ENCODE measurements at places on chromosomes 2 and 18.

DNA sequence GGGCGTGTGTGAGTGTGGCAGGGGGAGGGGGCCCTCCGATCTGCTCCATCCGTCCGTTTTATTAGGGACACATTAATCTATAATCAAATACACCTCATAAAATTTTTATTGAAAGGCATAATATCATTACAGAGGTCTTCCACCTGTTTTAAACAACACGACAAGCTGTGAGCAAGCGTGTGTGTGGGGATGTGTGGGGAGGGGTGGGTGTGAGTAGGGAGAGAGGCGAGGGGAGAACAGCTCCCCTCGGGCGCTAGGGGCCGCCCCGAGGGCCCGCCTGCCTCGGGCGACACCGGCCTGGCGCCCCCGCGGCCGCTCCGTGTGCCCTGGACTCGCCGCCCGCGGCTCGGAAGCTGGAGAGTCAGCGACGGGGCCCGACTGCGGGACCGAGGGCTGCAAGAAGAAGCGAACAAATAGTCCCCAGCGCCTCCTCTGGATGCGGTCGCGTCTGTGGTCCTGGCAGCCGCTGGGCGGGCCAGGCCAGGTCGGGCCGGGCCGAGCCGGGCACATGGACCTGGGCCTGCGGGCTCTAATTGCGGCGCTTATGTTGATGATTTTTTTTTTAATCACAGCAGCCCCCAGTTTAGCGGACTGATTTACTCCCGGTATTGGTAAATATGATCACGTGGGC, 352 bp upstream of the HOXD9 start:
- DNase-seq, result no peak

DNA sequence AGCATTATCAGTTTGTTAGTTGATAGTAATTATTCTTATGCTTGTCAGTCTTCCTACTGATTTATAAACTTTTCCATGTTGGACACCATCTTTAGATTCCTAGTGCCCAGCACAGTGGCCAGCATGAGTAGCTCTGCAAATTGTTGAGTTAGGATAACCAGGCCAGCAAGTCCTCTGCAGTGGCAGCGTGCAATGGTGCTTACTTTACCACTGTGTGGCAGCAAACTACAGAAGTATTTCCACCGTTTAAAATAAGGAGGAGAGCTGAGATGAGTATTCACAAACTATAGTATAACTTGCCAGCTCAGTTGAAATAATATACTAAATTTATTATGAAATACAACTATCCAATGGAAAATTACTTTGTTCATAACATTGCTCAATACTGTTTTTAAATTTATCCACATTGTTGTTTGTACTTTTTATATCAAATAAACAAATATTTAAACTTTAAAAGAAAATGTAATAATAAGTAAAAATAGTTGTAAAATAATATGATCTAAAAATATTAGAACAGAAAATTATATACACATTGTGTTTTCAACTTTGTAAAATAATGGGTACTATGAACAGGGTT, 9.3 kb upstream of the THADA start:
- DNase-seq, result peak; percentile 76

DNA sequence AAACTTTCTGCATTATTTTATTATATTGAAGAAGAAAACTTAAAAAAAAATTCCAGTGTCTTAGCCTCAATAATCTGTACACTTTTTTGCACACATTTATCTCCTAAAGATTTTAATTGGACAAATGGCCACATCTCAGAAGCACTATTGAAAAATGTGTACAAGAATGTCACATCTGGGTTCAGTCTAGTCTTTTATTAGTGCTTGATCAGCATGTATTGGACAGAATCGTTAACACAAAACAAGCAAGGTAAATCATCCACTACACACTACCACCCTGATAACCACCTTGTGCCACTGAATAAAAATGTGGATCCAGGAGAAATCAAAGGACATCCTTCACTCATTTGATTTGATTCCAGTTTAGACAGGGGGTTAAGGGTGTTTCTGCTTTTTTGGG, 554.8 kb downstream of the ARHGAP15 start:
- DNase-seq, result no peak

DNA sequence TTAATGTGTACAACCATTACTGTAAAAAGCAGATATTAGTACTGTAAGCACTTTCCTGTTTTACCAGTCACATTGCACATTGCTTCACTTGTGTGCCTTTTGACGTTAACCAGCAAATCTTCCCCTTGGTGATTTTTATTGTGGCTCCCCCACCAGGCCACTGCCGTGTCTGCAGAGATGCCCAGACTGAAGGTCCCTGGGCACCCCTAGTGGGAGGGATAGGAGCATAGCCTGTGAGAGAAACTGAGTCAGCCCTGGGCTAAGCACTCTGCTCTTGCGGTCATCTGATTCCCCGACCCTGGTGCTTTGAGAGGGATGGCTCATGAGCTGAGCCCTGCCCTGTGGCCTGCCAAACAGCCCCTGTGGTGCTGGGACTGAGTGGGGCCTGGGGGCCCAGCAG, 73.4 kb downstream of the INPP4A start:
- no peak for DNase-seq

DNA sequence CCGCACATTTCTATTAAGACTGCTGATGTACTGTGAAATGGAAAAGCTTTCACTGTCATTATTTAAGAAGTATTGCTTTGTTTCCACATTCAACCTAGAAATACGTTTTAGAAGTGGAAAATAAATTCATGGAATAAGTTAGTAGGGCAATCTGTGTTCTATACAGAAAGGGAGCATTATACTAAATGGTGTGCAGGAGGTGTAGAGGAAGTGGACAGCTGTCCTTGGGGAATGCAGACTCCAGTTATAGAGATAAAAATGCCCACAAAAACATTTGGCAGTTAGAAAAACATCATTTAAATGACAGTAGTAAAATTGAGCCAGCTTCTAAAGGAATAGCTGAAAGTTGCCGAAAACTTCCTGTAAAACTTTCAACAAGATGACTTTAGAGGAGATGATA, 46.8 kb downstream of the PIK3C3 start:
- DNase-seq, result no peak

DNA sequence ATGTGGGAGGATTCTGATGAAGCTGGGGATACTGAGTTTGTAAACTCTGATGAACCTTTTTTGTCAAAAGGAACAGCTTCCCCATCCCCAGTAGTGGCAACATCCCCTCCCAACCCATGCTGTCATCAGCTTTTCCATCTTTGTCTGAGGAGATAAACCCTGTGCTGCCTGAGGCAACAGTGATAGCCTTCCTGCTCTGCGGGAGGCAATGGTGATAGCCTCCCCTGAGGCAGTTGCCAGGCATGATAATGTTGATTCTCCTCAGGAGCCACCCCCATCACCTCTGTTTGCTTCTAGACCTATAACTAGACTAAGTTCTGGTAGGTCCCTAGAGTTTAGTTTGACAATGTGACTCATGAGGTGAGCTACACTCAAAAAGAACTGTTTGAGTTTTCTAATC, 97.5 kb downstream of the ERBB4 start:
- no peak for DNase-seq

DNA sequence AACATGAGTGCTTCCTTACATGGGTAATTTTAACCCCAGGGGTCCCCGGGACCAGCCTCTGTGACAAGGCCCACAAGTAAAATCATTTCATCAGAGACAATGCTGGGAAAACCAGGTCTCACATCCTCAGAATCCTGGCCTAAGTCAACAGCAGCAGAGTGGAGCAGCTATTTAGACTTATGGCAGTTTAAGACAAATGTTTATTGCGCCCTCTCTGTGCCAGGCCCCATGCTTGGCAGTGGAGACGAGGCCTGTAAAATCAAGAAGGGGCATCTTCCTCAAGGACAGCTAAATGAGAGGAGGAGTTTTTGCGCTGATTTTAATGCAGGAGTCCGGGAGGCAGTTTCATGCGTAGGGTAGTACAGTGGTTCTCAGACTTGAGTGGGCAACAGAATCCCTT, 56.0 kb upstream of the ACAA2 start:
- no peak for DNase-seq

DNA sequence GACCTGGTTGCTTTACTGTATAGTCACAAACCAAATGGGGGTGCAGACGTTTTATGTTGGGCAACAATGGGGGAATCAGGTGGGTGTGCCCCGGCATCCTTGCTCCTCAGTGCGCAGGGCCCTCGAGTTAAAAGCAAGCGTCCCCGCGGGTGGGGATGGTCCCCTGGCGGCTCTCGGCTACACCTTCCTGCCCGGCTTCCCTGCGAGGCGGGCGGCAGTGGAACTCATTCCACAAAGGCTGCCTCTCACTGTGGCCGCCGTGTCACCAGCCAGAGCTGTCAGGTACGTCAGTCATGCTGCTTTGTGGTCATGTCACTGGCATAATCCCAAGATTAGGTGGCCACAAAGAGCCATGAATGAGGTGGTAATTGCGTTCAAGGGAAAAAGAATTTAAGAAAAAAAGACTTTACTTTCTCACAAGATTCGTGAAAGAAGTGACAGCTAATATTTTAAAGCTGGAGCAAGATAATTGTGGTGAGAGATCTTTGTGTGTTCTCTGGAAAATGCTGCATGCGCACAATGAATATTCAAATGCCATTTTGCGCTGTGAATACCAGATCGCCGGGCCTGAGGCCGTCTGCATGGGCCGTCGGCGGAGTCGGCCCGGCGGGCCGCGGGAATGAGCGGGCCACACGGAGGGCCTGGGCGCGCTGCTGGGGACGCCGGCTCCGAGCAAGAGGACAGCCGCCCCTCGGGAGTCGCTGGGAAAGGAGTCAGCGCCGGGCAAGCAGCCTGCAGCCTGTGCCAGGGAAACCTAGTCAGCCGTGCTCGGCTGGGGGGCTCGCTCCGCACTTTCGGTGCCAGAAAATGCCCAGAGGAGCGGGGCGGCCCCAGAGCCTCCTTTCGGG, 82.3 kb upstream of the LDLRAD4 start:
- DNase-seq, result no peak

DNA sequence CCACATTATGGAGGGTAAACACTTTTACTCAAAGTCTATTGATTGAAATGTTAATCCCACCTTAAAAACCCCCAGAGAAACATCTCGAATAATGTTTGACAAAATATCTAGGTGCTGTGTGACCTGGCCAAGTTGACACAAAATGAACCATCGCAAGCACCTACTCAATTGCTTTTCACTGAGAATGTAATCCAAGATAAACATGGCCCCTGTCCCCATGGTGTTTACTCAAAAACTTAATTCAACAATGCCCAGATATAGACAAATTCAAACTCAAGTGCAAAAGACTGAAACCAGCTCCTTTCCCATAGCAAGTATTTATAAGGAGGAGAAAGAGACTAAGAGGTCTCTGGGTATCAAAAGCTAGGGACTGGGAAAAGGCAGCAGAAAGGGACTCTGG, 15.0 kb upstream of the ACMSD start:
- DNase-seq, result no peak

DNA sequence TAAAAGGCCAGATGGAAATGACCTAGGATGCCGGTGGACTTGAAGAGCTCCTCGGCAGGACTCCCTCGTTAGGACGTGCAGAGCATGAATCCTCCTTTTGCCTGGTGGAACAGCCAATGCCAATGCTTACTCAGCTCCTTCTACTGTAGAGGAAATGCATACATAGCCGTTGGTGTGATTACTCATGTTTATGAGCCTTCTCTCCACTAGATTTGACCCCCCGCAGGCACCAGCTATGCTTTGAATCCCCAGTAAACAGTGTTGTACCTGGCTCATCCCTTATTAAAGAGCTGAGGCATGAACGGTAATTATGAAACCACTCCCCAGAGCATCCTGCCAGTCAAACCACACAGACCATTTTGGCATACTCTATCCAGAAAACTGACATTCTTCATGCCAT, 172.8 kb downstream of the ANTXR1 start:
- no peak for DNase-seq

- no peak for DNase-seq
Measured at GRCh38 chr2:151640087-151640486, 94.2 kb downstream of the NEB start.

DNA sequence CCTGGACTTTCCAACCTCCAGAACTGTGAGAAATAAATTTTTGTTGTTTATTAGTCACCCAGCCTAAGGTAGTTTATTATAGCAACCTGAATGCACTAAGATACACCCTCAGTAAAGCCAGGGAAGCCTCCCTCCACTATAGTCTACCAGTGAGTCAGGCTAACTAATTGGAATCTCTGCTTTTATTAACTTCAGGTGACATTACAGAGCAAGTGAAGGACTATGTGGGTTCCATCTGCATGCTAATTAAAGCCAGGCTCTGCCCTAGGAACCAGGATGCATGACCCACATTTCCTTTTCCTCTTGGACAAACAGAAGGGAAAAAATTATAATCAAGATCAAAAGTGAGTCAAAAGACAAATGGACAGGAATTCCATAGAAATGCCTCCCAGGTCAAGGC, 56.1 kb downstream of the ZC3H8 start:
- DNase-seq, result no peak

- no peak for DNase-seq
Measured at GRCh38 chr2:191451116-191451515, 205.9 kb downstream of the MYO1B start.

- peak; percentile 77 for DNase-seq
Measured at GRCh38 chr2:15675456-15676195, 84.0 kb downstream of the DDX1 start.

- no peak for DNase-seq
Measured at GRCh38 chr2:165757906-165758675, 36.0 kb downstream of the GALNT3 start.

DNA sequence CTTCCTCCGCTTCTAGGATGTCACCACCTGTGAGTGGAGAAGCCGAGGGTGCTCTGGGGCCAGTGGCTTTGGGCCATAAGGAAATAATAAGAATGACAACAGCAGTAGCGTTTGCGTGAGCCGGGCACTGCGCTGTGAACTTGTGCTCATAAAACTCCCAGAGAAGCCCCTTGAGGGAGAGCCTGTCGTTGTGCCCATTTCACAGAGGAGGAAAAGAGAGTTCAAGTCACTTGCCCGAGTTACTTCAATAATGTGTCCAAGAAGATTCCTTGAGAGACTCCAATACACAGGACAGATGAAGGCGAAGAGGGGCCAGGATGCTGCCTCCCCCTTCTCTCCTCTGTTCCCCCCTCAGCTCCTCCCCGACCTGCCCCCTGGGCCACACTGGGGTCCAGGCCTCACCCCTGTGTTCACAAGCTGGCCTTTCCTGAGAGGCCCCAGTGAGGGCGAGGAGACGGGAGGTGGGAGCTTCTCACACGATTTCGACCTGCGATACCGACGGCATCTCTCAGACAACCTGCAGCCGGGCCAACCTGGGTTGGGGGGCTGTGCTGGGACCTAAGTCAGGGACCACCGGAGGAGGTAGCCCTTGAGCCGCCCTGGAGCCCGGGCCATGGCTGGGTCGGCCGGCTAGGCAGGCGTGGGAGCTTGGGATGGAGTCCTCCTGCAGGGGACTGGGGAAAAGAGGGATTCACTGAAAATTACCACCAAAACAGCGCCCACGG, 53.5 kb upstream of the UBE2F start:
- peak; percentile 45 for DNase-seq

- DNase-seq, result no peak
Measured at GRCh38 chr2:124646166-124646815, 621.2 kb downstream of the CNTNAP5 start.

DNA sequence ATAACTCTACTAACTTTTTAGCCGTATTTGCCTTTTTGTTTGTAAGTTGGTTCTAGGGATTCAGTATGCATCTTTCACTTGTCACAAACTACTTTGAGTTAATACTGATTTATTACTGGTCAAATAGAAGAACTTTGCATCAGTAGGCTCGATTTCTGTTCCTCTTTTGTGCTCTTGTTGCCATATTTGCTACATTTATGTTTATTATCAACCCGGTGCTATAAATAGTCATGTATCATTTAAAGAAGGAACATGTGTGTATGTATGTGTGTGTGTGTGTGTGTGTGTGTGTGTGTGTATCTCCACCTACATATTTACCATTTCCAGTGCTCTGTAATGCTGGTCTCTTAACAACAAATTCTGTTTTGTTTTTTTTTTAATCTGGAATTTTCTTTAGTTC, 79.6 kb upstream of the B3GNT7 start:
- DNase-seq, result no peak
